ENCODE measurements at places on chromosomes 13 and 19. TPM values are rescaled to one million over a fixed set of nuclear protein-coding genes. Genes with fewer than 3 reads are reported as not detected.

- no peaks in the 10 kb centered on the region for H3K4me1 ChIP-seq
- no peaks in the 10 kb centered on the region for H3K27me3 ChIP-seq
- no peak for DNase-seq
- H3K4me3 ChIP-seq, result no peak overlapping the region
Observed at GRCh38 chr13:73985783-73986182, 148.4 kb downstream of the KLF12 start.

GRCh38 chr13:26719356-26719945 lies 41.1 kb downstream of the GPR12 start:
- no peaks in the 10 kb centered on the region for H3K27me3 ChIP-seq
- H3K4me3 ChIP-seq, result no peak overlapping the region
- peaks cover 7% of the 10 kb centered on the region for H3K4me1 ChIP-seq
- no peaks in the 10 kb centered on the region for H3K36me3 ChIP-seq
- H3K27ac ChIP-seq, result no peak overlapping the region
- no peak for DNase-seq

COX7A1 gene
- total RNA-seq, result not detected

METTL21C gene
- not detected for total RNA-seq

DNA sequence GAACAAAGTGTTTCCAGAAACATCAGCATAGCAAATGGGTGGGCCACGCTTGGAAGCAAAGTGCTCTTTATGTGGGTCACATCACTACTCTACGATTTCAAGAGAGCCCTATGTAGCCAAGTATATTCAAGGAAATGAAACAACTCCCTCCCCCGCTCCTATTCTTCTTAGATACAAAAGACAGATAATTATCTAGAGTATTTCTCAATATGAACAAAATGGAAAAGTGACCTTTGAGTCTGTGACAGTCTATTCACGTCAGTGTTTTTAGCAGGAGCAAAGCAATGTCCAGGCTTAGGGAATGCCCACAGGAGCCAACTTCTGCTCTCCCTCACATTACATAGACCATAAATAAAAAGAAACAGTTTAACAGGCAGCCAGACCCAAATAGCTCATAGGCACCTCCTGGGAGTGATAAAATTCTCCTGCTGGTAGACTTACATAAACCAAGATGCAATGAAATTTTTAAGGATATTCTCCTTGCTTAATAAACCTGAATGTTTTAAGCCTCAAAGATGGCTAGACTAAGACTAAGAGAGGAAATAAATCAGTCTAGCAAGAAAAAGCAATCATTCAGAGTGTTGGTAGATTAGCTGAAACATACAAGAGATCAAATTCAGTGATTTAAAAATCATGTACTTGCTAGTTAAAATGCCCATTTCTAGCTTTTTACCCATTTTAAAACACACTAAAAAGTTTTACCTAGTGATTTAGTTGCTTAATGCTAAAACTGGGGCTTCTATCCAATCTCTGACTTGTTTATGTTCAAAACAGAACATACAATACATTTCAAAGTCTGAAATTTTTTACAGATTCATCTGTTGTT lies 182.8 kb downstream of the RGCC start:
- H3K27me3 ChIP-seq, result no peaks in the 10 kb centered on the region
- no peaks in the 10 kb centered on the region for H3K4me1 ChIP-seq
- H3K36me3 ChIP-seq, result no peaks in the 10 kb centered on the region
- H3K27ac ChIP-seq, result no peak overlapping the region
- DNase-seq, result no peak
- H3K4me3 ChIP-seq, result no peak overlapping the region

GRCh38 chr13:94270556-94270955 lies 208.9 kb downstream of the DCT start:
- no peaks in the 10 kb centered on the region for H3K27me3 ChIP-seq
- H3K36me3 ChIP-seq, result no peaks in the 10 kb centered on the region
- H3K4me1 ChIP-seq, result no peaks in the 10 kb centered on the region
- no peak overlapping the region for H3K4me3 ChIP-seq

PGLYRP2 gene
- total RNA-seq, result 0.26 TPM

DNA sequence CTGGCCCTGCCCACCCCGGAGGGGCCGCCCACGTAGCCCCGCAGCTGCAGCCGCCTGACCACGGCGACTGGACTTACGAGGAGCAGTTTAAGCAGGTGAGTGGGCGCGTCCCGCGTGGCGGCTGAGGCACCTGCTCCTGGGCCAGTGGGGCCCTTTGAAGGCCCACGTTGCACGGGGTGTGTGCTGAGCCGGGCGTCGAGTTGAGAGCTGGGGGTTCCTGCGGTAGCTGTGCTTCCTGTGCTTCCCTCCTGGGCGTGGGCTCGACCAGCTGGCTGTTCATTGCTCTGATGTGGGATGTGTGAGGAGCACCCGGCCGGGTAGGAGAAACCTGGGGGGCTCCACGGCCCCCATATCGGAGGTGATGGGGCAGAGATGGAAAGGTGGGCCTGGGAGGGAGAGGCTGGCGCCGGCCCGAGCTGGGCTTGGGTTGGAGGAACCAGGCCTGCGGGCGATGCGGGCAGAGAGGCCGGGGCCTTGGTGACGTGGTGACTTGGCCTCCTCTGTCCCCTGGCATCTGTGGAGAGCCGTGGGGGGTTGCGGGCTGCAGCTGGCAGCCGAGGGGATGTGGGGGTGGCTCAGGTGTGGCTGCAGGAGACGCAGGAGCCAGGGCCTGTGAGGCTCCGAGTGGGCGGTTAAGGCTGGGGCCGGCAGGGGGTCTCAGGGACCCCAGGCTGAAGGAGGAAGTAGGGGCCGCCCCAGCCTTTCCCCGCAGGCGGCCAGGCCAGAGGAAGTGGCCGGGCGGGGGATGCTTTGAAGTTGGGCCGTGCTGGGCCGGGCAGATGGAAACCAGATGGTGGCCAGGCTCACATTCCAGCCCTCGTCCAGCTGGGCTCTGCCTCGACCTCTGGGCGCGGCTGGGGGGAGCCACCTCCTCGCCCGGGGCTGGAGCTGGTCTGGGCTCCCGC lies 7.1 kb downstream of the ARID3A start:
- peak overlapping the region; percentile 47 for H3K27ac ChIP-seq
- no peaks in the 10 kb centered on the region for H3K27me3 ChIP-seq
- peaks cover 21% of the 10 kb centered on the region for H3K4me1 ChIP-seq
- H3K36me3 ChIP-seq, result peaks cover 9% of the 10 kb centered on the region
- DNase-seq, result no peak

DNA sequence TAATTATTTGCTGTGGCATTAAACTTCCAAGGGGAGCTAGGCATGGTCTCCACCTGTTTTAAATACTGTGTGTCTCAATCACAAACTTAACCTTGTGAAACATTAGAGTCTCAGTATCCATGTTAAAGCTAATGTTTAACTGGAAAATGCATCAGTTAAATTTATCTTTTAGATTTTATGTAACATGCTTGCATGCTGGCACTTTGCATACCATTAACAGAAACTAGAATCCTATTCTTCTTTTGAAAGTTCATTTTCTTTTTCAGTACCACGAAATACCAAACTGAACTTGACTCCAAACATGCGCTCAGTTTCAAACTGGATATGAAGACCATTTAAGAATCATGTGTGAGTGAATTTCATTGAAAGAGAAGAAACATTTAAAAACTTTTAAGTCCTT lies 328.9 kb upstream of the SLC10A2 start:
- no peaks in the 10 kb centered on the region for H3K4me1 ChIP-seq
- H3K27ac ChIP-seq, result no peak overlapping the region
- H3K27me3 ChIP-seq, result no peaks in the 10 kb centered on the region

GRCh38 chr19:38699027-38699346 lies 45.3 kb downstream of the CAPN12 start:
- peaks cover 29% of the 10 kb centered on the region for H3K36me3 ChIP-seq
- H3K27ac ChIP-seq, result no peak overlapping the region
- DNase-seq, result no peak
- no peak overlapping the region for H3K4me3 ChIP-seq

GRCh38 chr13:25281193-25281934 lies 5.9 kb downstream of the MTMR6 start:
- no peaks in the 10 kb centered on the region for H3K27me3 ChIP-seq
- H3K4me3 ChIP-seq, result peak overlapping the region; percentile 24
- peak; percentile 45 for DNase-seq
- peak overlapping the region; percentile 57 for H3K27ac ChIP-seq

DNA sequence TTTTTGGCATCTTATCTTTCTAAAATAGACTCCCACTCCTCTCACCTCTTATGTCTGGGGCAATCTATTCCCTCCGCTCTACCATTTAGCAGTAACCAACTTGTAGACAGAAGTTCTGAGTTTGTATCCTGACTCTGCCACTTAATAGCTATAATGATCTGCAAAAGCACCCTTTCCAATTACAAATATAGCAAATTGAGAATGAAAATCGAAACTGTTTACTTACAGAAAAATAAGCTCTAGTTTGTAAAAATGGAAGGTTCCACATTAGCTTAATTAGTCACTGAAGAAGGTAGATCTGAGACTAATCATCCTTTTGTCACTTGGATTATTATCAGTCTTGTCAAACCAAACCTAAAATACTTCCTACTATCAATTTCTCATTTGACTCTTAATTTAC lies 409.3 kb downstream of the DIAPH3 start:
- H3K4me3 ChIP-seq, result no peak overlapping the region
- DNase-seq, result no peak
- no peak overlapping the region for H3K27ac ChIP-seq
- H3K27me3 ChIP-seq, result no peaks in the 10 kb centered on the region
- H3K4me1 ChIP-seq, result peaks cover 4% of the 10 kb centered on the region
- no peaks in the 10 kb centered on the region for H3K36me3 ChIP-seq

GRCh38 chr19:46935066-46935663 lies 74.4 kb downstream of the ARHGAP35 start:
- peaks cover 3% of the 10 kb centered on the region for H3K4me1 ChIP-seq
- H3K27me3 ChIP-seq, result no peaks in the 10 kb centered on the region
- 0 out of 2 replicates have a peak overlapping the region, but pooled peaks have one; percentile 37 for H3K27ac ChIP-seq
- H3K36me3 ChIP-seq, result peaks cover 2% of the 10 kb centered on the region
- H3K4me3 ChIP-seq, result no peak overlapping the region
- DNase-seq, result no peak

- H3K4me3 ChIP-seq, result no peak overlapping the region
- H3K27me3 ChIP-seq, result no peaks in the 10 kb centered on the region
- H3K4me1 ChIP-seq, result no peaks in the 10 kb centered on the region
- no peak for DNase-seq
- no peak overlapping the region for H3K27ac ChIP-seq
- no peaks in the 10 kb centered on the region for H3K36me3 ChIP-seq
Observed at GRCh38 chr13:37070145-37070695, 10.7 kb upstream of the SUPT20H start.

DNA sequence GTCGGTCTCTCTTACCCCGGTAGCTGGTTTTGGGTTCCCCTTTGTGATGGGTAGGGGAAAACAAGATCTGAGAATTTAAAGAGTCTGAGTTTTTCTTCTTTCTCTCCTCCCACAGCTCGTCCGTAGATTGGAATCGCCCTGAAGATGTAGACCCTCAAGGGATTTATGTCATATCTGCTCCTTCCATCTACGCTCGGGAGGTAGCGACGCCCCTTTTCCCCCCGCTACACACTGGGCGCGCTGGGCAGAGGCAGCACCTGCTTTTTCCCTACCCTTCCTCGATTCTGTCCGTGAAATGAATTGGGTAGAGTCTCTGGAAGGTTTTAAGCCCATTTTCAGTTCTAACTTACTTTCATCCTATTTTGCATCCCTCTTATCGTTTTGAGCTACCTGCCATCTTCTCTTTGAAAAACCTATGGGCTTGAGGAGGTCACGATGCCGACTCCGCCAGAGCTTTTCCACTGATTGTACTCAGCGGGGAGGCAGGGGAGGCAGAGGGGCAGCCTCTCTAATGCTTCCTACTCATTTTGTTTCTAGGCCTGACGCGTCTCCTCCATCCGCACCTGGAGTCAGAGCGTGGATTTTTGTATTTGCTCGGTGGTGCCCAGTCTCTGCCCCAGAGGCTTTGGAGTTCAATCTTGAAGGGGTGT lies 7.1 kb upstream of the SELENOV start:
- no peak for DNase-seq
- no peaks in the 10 kb centered on the region for H3K36me3 ChIP-seq
- peak overlapping the region; percentile 64 for H3K4me3 ChIP-seq
- peaks cover 8% of the 10 kb centered on the region for H3K4me1 ChIP-seq

- H3K36me3 ChIP-seq, result no peaks in the 10 kb centered on the region
- no peaks in the 10 kb centered on the region for H3K27me3 ChIP-seq
- no peak overlapping the region for H3K4me3 ChIP-seq
Observed at GRCh38 chr13:39200249-39200910, 162.1 kb downstream of the NHLRC3 start.

GRCh38 chr19:1064661-1065605 lies 2.0 kb upstream of the ARHGAP45 start:
- no peak overlapping the region for H3K27ac ChIP-seq
- H3K4me1 ChIP-seq, result peaks cover 17% of the 10 kb centered on the region
- no peak overlapping the region for H3K4me3 ChIP-seq
- no peak for DNase-seq
- no peaks in the 10 kb centered on the region for H3K27me3 ChIP-seq

GRCh38 chr13:97306645-97307044 lies 84.5 kb downstream of the MBNL2 start:
- no peaks in the 10 kb centered on the region for H3K36me3 ChIP-seq
- DNase-seq, result no peak
- H3K4me3 ChIP-seq, result no peak overlapping the region

DNA sequence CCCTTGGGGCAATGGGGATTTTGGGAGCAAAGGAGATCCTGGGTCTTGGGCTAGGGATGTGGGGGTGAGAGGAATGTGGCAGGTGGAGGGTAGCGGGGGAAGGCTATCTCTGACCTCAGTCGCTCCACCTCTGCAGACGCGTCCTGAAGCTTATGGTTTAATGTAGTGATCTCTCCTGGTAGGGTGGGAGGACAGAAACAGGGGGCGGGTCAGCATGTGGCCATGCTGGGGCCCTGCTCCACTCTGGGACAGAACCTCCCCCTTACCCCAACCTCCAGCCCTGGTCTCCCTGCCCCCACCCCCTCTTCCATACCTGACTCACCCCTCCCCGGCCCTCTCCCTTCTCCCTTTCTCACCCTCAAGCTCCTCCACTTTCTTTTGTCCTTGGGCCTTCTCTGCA lies 1.4 kb downstream of the BST2 start:
- H3K27ac ChIP-seq, result peak overlapping the region; percentile 99
- H3K4me3 ChIP-seq, result peak overlapping the region; percentile 83
- peaks cover 11% of the 10 kb centered on the region for H3K36me3 ChIP-seq

CEACAM4 gene
- not detected for total RNA-seq

GRCh38 chr19:49113762-49114629 lies at the start of gene LIN7B:
LIN7B (plus strand) TSS chr19:49114370; CDS start chr19:49114405, 35 bp downstream.
- H3K4me1 ChIP-seq, result peaks cover 12% of the 10 kb centered on the region
- no peaks in the 10 kb centered on the region for H3K27me3 ChIP-seq
- no peak within 1 kb of the TSS for H3K27ac ChIP-seq
- H3K36me3 ChIP-seq, result no peaks in the 10 kb centered on the region
- DNase-seq, result no peak

Measured in GM12878 (cell line).